ENCODE measurements at places on chromosomes 6 and 20.

DNA sequence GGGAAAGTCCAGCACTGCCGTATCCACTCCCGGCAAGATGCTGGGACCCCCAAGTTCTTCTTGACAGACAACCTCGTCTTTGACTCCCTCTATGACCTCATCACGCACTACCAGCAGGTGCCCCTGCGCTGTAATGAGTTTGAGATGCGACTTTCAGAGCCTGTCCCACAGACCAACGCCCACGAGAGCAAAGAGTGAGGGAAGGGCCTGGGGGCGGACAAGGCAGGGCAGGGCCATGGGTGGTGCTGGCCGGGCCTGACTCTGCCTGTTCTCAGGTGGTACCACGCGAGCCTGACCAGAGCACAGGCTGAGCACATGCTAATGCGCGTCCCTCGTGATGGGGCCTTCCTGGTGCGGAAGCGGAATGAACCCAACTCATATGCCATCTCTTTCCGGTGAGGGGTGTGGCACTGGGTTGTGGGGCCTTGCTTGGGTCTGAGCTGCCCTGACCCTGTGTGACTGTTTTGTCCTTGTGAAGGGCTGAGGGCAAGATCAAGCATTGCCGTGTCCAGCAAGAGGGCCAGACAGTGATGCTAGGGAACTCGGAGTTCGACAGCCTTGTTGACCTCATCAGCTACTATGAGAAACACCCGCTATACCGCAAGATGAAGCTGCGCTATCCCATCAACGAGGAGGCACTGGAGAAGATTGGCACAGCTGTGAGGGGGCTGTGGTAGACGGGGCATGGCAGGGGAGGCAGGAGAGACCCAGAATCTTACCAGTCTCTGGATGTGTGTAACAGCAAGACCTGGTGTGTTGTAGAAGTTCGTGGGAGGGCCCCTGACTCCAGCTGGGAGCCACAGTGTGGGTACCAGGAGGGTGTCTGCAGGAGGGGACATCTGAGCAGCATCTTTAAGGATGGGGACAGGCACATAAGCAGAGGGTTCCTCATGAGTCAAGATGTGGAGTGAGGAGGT, 29.1 kb downstream of the PLCG1 start:
- no peak for DNase-seq

DNA sequence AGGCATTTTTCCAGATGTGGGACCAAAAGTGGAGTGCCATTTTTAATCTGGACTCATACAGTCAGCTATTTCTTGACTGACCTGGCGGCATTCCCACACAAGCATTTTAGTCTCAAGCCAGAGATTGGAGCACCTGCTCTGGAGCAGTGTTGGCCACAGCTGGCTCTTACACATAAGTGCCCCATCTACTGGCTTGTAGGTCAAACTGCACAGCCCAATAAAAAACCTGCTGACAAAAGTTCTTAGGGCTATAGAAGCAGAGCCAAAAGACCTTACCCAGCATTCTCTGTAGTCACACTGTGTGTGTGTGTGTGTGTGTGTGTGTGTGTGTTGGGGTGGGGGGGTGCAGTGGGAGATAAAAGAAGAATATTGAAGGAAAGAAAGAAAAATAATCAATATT, 38.6 kb upstream of the SENP6 start:
- no peak for DNase-seq

- no peak for DNase-seq
Observed at GRCh38 chr6:75244063-75244584, 523 bp upstream of the COX7A2 start.

GRCh38 chr6:17410281-17410680, 16.9 kb downstream of the CAP2 start:
- DNase-seq = no peak

- DNase-seq = no peak
Observed at GRCh38 chr20:63028461-63028921, 21.7 kb upstream of the BHLHE23 start.

DNA sequence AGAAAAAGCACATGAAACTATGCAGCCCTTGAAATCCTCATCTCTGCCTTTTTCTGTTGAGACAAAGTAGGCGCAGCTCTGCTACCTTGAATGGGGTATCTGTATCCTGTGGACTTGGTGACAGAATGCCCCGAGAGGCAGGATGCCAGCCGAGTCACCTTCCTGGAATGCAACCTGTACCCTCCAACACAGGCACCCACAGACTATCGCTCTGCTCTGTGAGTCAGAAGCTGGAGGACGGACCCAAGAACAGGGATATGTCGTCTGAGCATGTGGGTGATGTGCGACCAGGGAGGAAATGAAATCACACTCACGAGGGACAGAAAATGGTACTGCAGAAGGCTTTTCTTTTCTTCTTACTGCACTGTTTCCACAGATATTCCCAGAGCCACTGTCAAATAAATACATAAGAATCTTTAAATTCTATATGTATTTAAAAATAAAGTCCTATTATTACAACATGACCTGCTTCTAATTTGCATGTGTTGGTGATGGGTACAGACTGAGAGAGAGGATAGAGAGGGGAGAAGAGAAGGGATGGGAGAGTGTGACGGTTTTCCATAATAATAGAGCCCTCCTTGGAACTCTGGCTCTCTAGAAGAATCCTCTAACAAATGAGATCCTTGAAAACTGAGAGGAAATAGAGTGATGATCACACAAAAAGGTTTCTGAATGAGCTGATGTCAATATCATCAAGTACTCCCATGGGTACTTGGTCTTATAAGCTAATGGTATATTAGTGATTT, 308.1 kb downstream of the FOXC1 start:
- no peak for DNase-seq

GRCh38 chr6:144327081-144327480, 41.9 kb downstream of the UTRN start:
- DNase-seq = no peak

GRCh38 chr20:51636123-51636522, 93.6 kb upstream of the NFATC2 start:
- DNase-seq = no peak

- DNase-seq = no peak
Observed at GRCh38 chr20:13229538-13229937, 8.5 kb downstream of the ISM1 start.

GRCh38 chr6:151436300-151436699, 15.6 kb downstream of the RMND1 start:
- DNase-seq = no peak

GRCh38 chr6:36508532-36508931, 38.7 kb downstream of the STK38 start:
- DNase-seq = no peak

DNA sequence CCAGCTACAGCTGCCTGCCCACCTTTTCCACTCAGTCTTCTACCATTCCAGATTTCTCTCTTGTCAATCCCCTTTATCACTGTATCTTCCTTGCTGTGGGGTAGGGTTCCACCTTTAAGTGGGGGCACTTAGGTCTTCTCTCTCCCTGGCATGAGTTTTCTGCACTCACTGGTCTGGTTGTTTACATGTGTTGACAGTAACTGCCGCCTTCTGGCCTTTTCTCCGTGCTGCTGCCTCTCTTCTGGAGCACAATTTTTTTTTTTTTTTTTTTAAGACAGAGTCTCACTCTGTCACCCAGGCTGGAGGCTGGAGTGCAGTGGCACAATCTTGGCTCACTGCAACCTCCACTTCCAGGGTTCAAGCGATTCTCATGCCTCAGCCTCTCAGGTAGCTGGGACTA, 12.0 kb downstream of the RNF114 start:
- DNase-seq = no peak

GRCh38 chr6:128415387-128415786, 105.0 kb downstream of the PTPRK start:
- DNase-seq = no peak

GRCh38 chr6:12800120-12800519, 83.6 kb downstream of the PHACTR1 start:
- no peak for DNase-seq

DNA sequence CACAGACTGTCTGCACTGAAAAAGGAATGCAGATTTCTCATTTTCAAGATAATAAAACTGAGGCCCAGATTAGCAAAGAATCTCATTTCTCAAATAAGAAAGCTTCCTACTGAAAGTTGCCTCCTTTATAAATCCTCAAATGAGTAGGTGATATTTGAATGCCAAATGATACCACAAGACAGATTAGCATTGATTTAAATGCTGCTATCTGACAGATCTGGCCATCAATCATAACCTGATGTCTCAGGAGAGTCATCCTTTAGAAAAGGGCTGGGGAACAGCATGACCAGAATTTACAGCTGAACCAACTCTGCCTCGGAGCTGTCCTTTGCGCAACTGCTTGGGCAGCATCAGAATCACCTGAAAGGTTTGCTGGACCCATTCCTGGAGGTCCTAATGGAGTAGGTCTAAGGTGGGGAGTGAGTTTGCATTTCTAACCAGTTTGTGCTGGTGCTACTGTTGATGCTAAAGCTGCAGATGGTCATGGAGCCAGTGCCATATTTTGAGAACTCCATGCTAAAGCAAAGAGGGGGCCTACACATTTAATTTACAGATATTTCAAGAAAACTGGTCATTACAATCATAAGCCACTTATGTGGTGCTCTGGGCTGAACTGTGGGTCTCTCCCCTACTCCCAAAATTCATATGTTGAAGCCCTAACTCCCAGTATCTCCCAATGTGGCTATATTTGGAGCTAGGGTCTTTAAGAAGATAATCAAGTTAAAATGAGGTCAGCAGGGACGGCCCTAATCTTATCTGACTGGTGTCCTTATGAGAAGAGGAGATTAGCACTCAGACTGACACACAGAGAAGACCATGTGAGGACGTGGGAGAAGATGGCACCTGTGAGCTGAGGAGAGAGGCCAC, 295.5 kb upstream of the JARID2 start:
- DNase-seq = no peak

GRCh38 chr6:158414851-158415262, 102.6 kb downstream of the TULP4 start:
- DNase-seq = no peak

DNA sequence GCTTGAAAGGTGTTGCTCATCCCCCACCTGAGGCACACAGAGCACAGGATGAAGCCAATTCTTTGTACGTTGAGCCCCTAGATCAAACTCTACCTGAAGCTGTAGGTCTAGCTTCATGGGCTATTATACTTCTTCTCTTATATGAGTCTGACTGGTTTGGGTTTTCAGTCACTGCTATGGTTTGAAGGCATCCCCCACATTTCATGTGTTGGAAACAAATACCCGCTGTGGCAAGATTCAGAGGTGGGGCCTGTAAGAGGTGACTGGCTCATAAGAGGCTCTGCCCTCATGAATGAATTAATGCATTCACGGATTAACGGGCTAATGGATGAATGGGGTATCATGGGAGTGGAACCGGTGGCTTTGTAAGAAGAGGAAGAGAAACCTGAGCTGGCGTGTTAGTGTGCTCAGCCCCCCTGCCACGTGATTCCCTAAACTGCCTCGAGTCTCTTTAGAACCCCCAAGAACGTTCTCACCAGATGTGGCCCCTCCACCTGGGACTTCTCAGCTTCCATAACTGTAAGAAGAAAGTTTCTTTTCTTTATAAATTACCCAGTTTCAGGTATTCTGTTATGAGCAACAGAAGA, 39.2 kb downstream of the PREX1 start:
- DNase-seq = no peak

DNA sequence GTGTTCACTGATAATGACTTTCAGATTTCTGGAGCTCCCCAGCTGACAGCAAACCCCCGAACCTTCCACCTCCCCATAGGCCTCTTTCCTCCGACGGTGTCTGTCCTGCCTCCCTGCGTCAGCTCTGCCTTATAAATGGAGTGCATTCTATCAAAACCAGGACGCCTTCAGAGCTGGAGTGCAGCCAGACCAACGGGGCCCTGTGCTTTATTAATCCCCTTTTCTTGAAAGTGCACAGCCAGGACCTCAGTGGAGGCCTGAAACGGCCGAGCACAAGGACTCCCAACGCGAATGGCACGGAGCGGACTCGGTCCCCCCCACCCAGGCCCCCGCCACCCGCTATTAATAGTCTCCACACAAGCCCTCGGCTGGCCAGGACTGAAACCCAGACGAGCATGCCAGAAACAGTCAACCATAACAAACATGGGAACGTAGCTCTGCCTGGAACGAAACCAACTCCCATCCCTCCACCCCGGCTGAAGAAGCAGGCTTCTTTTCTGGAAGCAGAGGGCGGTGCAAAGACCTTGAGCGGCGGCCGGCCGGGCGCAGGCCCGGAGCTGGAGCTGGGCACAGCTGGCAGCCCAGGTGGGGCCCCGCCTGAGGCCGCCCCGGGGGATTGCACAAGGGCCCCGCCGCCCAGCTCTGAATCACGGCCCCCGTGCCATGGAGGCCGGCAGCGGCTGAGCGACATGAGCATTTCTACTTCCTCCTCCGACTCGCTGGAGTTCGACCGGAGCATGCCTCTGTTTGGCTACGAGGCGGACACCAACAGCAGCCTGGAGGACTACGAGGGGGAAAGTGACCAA, 42.3 kb upstream of the NAA20 start:
- DNase-seq = peak; percentile 25

GRCh38 chr6:15386110-15386755, 140.4 kb downstream of the JARID2 start:
- DNase-seq = no peak

DNA sequence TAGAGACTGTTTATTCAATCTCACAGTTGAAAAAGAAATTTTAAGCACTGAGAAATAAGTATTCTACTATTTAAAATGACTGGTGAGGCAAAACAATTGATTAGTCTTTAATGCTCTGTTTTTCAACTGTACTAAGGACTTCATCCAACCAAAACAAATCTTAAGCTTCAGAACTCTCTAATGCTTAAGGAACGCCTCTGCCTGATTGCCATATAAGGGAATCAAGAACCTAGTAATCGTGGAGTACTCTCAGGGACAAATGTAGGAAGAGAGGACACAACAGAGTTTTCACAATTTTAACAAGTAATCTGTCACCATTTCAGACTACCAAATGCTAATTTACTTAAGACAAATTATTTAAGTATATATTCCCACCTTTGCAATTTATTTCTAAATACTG, 16.1 kb downstream of the FBXO30 start:
- DNase-seq = no peak

DNA sequence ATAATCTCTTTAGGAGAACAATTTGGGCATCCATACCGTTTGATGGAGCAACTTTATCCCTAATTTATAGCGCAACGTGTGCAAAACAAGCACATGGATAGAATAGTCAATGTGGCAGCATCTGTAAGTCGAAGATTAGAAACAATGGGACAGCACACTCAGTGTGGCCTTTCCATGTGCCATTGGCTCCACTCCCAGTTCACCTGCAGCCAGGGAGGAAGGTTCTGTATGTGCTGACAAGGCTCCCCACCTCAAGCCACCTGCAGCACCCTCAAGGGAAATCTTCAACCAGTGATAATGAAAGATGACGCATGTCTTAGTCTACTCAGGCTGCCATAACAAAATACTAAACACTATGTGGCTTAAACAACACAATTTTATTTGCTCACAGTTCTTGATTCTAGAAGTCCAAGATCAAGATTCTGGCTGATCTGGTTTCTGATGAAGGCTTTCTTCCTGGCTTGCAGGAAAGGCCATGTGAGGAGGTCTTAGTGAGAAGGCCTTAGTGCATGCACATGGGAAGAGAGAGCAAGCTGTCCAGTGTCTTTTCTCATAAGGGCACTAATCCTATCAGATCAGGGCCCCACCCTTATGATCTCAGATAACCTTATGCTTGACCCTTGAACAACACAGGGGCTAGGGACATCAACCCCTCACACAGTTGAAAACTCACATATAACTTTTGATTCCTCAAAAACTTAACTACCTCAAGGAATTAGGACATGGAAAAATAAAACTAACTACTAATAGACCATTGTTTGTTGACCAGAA, 34.9 kb upstream of the SHLD1 start:
- no peak for DNase-seq

- no peak for DNase-seq
Observed at GRCh38 chr6:9948678-9949077, 466.2 kb downstream of the TFAP2A start.
